ENCODE measurements at places on chromosomes 2 and 18. TPM values are rescaled to one million over a fixed set of nuclear protein-coding genes. Genes with fewer than 3 reads are reported as not detected.
A peak's percentile ranks its signal among the peaks of the same experiment; 100 is the strongest.

DNA sequence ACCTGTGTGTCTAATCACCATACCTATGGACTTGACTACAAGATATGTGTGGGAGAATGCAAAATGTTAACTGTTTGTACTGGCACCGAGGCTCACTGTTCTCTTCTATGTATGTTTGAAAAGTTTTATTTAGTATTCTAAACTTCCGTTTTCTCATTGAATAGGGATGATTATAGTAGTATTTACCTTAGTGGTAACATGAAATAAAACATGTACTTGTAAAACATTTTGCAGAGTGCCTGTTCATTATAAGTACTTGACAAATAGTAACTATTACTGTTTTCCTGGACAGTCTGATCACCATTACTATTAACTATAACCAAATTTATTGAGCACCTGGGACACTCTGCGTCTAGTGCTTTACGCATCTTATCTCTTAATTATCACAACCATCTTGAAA is 24.8 kb downstream of the DDX1 start:
- DNase-seq = no peak

The FAM117B gene
- total RNA-seq = 7.8 TPM

GRCh38 chr2:227607941-227608340 is 6.7 kb downstream of the SCYGR3 start:
- DNase-seq = no peak

The NEU2 gene
- not detected for total RNA-seq

DNA sequence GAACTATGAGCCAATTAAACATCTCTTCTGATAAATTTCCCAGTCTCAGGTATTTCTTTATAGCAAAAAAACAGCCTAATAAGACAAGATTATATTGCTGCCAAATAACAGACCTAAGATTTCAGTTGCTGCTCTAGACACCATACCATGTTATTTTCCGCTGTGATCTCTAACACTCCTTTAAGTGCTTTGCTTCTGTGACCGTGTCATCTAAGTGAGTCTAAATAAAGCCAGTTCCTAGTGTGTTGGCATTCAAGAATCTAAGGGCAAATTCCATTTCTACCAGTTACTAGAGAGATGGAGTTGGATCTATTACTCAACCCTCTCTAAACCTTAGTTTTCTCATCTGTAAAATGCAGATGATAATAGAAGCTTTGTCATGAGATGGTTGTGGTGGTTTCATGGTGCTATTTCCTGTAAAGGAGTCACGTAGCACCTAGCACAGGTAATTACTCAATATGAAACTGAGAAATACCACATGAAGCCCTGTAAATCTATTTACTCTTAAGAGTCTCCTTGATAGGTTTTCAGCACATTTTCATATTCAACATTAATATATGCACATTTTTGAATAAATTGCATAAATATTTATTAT is 40.5 kb downstream of the SPHKAP start:
- no peak for DNase-seq

DNA sequence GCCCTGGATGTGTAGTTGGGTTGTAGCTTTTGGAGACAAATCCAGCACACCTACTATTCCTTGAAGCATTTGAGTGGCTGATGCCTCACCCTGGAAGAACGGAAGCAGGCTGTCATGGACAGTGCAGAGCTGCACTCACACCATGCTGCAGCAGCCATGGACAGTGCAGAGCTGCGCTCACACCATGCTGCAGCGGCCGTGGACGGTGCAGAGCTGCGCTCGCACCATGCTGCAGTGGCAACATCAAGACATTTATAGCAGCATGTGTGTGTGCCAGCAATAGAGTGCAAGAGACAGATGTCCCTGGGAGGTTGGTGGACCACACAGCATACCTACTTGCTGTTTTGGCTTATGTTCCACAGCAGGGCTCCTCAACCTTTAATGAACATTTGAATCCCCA is 30.6 kb downstream of the GNAL start:
- DNase-seq = no peak

DNA sequence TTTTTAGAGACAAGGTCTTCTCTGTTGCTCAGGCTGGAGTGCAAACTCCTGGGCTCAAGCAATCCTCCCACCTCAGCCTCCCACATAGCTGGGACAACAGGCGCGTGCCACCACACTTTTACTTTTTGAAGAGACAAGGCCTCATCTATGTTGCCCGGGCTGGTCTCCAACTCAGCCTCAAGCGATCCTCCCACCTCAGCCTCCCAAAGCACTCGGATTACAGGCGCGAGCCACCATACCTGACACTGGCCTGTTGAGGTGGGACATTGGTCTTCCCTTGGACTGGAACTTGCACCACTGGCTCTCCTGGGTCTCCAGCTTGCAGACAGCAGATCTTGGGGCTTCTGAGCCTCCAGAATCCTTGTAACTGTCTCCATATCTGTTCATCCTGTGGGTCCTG is 75.6 kb downstream of the NDUFA10 start:
- DNase-seq = peak; percentile 37

The HMSD gene
- total RNA-seq = 7.8 TPM

The LCT gene
- total RNA-seq = 0.04 TPM

DNA sequence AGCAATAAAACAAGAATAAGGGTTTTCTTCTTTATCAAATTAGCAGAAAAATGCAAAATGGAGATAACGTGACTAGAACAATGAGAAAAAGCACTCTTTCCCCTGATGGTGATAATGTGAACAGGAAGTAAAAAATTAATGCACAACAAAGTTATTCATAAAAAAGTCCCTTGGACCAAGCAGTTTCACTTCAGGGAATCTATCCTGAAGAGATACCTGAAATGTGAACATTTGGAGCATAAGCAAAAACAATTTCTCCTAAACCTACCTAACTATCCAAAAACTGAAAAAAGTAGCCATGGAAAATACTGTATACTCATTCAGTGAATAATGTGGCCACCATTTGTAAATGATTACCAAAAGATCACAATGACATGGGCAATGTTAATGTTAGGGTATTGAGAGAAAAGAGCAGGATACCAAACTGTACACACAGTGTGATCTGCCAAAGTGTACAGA is 48.7 kb downstream of the TRIP12 start:
- no peak for DNase-seq

DNA sequence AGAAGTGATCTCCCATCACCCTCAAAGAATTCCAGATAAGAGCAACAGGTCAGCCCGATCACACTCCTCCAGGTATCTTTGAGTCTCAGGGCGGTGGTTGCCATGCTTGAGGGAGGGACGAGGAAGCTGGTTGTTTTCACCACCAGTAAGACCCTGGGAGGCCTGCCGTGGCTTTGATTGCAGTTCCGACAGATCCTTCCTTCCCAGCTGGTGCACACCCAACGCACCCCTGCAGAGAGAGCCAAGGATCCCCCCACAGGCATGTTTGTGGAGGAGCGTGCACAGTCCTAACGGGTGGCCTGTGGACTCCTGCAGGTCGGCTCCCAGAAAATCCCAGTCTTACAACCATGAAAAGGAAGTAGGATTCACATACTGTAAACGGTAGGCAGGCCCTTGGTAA is 13.8 kb upstream of the ZNF236 start:
- DNase-seq = no peak

GRCh38 chr2:190105554-190105953 is 43.0 kb upstream of the MSTN start:
- no peak for DNase-seq

DNA sequence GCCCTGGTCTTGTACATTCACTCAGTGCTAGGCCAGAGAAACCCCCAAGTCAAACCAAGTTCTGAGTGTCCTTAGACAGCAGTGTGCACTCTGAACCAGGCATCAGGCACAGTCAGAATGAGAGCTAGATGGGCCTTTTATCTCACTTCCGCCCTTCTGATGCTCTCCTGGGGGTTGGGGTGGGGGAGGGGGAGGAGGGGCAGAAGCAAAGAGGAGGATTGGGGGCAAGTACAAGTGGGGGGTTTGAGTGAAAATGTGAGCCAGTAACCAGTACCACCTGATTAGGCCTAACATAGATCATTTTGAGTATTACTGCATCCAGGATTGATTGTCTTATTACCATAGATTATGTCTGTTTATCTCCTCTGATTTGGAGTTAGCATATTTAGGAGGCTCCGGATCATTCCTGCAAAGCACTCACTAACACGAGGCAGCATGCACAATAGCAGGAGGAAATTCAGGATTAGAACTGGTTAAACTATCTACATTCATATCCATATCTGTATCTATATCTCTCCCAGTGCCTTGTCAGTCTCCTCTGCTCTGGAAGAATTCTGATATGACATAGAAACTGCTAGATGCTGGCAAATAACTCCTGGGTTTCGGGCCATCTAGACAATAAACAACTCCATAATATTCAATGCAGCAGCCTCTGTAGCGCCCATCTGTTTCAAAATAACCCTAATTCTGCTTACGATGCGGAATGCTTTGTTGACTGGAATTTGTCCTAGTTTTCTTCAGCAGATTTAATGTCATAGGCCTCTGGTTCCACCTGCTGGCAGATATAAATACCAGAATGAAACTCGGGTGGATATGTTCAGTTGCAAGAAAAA is 149.1 kb downstream of the RHBDD1 start:
- no peak for DNase-seq

The RUFY4 gene
- 0.36 TPM for total RNA-seq

DNA sequence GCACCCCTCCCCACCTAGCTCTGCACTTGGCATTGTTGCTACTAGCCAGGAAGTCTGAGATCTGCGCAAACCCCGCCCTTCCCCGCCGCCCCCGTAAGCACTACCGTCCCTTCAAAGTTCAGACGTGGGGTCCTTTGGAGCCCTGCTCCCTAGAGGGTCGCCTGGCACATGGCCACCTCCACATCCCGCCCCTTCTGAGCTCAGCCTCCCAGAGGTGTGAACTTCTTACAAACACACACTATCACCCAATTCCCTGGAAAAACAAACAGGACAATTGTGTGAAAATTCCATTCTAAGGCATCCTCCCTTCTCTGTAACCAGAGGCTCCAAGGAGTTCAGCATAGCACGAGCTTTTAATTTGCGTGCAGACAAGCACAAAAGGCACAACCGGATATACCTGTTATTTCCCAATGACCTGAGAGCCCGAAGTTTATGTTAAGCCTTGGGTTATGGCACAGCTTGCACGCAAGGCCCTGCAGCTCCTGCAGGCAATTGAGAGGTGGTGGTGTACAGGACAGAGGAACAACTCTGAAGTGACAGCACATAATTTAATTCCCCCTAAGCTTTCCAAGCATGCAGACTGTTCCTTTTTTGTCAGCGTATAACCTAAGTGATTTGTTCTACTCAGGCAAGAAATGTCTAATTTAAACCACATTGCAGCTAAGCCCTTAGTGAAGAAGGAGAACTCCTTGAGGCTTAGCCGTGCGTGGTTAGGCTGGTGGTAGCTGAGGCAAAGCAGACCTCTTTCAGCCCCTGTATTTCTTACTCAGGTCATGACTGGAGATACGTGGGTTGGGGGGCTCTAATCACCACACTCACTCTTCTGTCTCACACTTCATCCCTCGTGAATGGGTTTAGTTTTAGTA is 20.3 kb upstream of the CYP1B1 start:
- DNase-seq = no peak

DNA sequence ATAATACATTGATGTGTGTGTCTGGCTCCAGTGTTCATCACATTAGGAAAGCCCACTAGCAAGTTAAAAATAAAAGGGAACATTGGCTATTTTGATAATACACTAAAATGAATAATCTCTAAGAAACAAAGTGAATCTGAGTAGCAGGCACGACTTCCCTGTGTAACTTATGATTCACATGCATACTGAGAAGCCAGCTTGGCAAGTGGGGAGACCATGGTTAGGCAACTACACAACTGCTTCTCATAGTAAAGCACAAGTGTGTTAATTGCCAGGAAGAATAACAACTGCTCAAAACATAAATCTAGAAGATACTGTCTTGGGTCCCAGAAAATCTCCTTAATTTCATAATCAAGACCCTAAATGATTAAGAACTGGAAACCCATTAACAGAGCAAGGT is 4.0 kb downstream of the MYO5B start:
- DNase-seq = no peak

- DNase-seq = no peak
These were observed 57.3 kb downstream of the MTHFD2 start for GRCh38 chr2:74255660-74256213.

GRCh38 chr2:26706616-26707473 is 14.3 kb downstream of the KCNK3 start:
- DNase-seq = no peak

The TRAF3IP1 gene
- total RNA-seq = 33.4 TPM

GRCh38 chr18:37871561-37871960 is 306.0 kb upstream of the CELF4 start:
- no peak for DNase-seq

- DNase-seq = no peak
These were observed 116.9 kb upstream of the UXS1 start for GRCh38 chr2:106311041-106311370.

The COL4A4 gene
- total RNA-seq = 7.4 TPM

The RANBP2 gene
- total RNA-seq = 86.9 TPM

The NTSR2 gene
- total RNA-seq = not detected

- no peak for DNase-seq
These were observed 41.0 kb upstream of the MGAT4A start for GRCh38 chr2:98771721-98772524.

GRCh38 chr2:26578581-26578980 is 62.6 kb downstream of the CIB4 start:
- peak; percentile 33 for DNase-seq

GRCh38 chr2:10383960-10384734 is 64.0 kb downstream of the ODC1 start:
- DNase-seq = no peak

The CDK15 gene
- 2.3 TPM for total RNA-seq

DNA sequence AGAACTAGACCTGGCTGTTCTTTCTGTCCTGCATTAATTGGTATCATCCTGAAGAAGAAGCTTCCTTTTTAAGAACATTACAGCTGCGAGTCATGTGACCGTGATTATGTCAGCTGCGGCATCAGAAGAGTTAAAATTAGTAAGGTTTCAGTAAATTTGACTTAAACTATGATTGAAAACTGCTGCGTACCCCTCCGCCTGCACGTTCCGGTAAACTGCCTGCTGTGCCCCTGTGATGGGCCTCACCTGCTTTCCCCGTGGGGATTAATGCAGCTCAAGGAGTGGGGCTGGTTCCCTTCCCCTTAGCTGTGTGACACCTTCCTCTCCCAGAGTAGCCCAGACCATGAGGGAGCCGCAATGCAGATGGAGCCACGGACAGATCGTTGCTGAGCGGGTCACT is 36.1 kb upstream of the MYO3B start:
- no peak for DNase-seq

- no peak for DNase-seq
These were observed 83.9 kb downstream of the FAM210A start for GRCh38 chr18:13642440-13642827.

DNA sequence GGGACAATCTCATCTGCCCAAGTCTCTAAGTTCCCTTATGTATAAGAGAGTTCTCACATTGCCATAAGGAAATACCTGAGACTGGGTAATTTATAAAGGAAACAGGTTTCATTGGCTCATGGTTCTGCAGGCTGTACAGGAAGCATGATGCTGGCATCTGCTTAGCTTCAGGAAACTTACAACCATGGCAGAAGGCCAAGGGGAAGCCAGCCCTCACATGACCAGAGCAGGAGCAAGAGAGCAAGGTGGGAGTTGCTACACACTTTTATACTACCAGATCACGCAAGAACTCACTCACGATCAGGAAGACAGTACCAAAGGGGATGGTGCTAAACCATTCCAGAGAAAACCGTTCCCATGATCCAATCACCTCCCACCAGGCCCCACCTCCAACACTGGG is 73.9 kb downstream of the PRKRA start:
- DNase-seq = no peak

Data from sciatic nerve (tissue), 2 donors.